ENCODE measurements at places on chromosomes 2 and 18.

DNA sequence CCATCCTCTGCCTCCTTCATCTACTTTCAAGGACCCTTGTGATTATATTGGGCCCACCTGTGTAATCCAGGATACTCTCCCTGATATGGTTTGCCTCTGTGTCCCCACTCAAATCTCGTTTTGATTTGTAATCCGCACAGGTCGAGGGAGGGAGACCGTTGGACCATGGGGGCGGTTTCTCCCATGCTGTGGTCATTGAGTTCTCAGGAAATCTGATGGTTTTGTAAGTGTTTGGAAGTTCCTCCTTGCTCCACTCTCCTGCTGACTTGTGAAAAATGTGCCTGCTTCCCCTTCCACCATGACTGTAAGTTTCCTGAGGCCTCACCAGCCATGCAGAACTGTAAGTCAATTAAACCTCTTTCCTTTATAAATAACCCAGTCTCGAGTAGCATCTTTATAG lies 42.0 kb upstream of the EML6 start:
- no peak for DNase-seq

DNA sequence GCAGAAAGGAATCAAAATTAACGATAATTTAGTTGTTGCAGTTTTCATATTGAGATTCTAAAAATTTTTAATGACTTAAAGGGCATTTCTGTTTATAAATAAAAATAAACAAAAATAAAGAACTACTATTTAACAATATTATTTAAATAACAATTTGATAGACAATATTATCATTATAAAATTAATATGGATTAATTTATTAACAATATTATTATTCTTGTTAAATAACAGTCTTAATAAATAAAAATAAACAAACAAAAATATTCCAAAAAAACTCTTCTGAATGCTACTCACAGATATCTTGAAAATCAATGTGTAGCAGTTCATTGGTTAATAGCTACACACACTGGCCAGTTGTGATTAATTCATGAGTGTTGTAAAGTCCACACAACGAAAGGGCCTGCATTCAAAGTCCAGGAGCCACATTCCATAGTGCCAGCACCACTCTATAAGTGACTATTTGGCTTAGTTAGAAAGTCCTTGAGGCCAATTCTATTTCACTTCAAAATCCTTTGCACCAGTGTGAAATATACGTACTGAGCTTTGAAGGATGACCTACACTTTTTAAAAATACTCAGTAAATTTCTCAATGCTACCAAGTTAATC lies 117.1 kb downstream of the ZNF521 start:
- no peak for DNase-seq

DNA sequence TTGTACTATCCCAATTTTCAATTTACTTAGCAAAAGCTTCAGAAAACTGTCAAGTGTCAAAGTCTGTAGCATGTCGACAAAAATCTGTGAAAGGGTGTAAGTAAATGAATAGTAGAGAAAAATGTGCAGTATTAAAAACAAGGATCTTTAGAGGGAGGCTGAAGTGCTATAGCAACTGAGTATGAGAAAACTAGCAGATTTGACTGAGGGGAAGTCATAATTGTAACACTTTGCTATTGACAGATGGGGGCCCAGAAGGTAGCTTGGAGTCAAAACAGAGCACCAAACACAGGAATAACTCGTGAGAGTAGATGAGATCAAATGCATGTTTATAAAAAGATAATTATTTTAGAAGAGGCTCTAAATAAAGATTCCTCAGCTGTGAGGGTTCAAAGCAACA lies 657.7 kb downstream of the TMEM182 start:
- peak; percentile 13 for DNase-seq

- no peak for DNase-seq
These were observed 422.9 kb upstream of the ST6GAL2 start for GRCh38 chr2:107308835-107309234.

DNA sequence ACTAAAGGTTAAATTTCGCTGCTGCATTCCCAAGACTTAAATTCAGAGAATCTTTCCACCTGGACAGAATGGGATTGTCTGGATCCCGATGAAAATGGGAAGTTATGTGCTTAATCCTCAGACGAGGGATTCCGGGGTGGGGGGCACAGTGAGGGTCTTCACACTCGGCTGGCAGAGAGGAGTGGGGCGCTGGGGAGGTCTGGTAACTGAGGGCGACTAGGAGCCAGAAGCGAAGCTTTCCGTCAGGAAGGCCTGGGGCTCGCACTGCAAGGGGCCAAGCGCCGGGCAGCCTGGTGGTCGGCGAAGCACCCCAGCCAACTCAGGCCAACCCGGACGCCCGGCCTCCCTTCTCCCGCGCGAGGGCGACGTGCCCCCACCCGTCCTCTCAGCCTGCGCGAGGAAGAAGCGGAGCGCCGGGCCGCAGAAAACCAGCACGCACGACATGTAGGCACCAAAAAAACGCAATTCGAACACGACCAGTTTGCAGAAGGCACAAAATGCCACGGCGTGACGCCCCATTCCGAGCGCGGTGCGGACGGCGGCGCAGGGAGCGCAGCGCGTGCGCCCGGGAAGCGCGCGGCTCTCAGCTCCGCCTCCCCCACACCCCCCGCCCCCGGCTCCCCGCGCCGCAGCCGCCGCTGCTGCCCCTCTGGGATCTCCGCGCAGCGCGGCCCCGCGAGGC lies 188.1 kb downstream of the ZEB2 start:
- peak; percentile 89 for DNase-seq

DNA sequence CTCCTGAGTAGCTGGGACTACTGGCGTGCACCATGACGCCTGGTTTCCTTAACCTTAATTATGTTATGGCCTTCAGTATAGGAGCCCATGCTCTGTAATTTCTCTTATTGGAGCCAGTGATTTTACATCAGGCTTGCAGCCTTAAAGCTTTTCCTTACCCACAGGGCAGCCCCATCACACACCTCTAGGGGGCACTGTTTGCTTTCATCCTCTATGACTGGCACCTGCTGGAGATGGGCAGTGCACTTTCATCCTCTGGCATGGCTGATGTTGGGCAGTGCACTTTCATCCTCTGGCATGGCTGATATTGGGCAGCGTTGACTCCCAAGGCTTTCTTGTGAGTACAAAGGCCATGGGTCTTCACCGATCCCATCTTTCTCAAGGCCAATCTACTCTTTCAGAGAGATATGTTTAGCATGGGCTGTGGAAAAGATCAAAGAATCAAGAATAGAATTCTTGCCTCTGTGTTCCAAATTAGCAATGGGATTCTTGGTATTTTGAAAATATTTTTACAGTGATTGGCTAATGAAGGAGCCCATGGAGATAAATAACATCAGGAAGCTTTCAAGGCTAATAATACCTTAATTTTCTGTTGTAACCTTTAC lies 80.7 kb upstream of the MEX3C start:
- peak; percentile 5 for DNase-seq

- no peak for DNase-seq
These were observed 47.0 kb downstream of the SLC9A4 start for GRCh38 chr2:102520009-102520408.

GRCh38 chr2:231939022-231939421 lies 12.8 kb upstream of the NPPC start:
- no peak for DNase-seq

- no peak for DNase-seq
These were observed 2.3 kb upstream of the PTPN18 start for GRCh38 chr2:130353291-130354138.

DNA sequence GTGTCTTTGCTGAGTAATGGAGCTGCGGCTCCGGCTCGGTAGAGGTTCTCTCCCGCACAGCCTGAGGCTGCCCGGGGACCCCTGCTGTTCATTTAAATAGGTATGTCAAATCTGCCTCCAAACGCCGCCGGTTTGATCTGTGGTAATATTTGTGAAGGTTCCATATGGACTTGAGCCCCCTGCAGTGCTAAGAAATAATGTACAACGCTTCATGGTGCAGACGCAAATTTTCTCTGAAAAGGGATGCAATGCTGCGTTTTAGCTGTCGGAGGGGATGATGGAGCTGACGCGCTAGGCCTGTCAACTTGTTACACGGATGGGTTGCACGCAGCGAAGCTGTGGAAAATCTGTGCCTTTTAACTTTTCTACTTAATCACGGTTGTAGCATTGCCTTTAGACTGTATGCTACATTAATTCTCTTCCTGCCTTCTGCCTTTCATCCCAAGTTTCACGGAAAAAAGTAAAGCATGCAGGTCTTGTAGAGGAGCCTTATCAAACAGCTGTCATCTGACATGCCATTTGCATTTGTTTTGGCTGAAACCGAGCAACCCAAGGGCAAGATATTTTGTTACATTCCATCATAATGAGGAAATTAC lies 43.2 kb downstream of the MRPS9 start:
- no peak for DNase-seq

DNA sequence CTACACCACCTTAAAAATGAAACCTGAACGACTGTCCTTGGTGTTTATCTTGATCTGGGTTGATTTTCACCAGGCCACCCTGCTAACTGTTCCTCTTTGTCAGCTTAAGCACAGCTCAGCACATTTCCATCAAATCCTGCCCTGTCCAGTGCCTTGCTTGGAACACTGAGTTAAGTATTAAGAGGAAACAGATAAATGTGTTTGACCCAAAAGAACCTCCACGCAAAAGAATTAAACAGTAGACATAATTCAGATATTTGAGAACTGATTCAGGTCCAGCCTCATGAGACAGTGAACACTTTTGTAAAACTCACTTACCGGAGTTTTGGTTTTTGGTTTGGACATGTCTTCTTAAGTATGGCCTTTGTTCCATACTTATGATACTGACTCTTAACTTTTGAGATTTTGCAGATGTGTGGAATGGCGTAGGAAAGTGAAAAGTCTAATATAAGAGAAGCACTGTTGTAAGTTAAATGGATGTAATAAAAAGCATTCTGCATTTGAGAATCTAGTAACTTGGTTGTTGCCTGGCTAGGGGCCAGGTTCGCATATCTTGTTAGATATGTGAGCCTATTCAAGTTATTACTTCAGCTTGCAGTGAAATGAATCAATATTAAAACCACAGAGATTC lies 88.9 kb upstream of the SERPINE2 start:
- DNase-seq = no peak

DNA sequence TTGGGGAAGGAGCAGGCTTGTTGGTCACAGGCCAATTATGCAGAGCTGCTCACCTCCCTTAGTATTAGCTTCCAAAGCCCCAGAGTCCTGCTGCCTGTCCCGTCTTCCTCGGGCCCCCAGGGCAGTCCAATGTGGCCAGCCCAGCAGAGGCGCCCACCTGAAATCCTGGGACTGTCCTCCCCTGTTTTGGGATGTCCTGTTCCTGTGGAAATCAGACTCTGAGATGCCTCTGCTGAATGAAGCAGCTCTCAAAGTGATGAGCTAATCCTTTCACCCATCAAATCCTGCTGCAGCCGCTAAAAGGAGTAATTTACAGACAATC lies 105.3 kb downstream of the CABLES1 start:
- DNase-seq = no peak

DNA sequence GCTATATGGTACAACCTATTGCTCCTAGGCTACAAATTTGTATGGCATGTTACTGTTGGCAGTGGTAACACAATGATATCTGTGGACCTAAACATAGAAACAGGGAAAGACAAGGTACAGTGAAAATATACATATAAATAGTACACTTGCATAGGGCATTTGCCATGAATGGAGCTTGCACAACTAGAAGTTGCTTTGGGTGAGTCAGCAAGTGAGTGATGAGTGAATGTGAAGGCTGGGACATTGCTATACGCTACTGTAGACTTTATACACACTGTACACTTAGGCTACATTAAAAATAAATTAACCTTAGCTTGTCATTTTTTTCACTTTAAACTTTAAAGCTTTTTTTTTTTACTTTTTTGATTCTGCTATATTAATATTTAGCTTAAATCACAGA lies 500.0 kb upstream of the SETBP1 start:
- DNase-seq = no peak

GRCh38 chr2:67581751-67582150 lies 184.6 kb downstream of the ETAA1 start:
- DNase-seq = no peak

- no peak for DNase-seq
These were observed 28.3 kb upstream of the EPHA4 start for GRCh38 chr2:221600388-221600787.

GRCh38 chr2:20170704-20171250 lies 54.2 kb downstream of the SDC1 start:
- no peak for DNase-seq

DNA sequence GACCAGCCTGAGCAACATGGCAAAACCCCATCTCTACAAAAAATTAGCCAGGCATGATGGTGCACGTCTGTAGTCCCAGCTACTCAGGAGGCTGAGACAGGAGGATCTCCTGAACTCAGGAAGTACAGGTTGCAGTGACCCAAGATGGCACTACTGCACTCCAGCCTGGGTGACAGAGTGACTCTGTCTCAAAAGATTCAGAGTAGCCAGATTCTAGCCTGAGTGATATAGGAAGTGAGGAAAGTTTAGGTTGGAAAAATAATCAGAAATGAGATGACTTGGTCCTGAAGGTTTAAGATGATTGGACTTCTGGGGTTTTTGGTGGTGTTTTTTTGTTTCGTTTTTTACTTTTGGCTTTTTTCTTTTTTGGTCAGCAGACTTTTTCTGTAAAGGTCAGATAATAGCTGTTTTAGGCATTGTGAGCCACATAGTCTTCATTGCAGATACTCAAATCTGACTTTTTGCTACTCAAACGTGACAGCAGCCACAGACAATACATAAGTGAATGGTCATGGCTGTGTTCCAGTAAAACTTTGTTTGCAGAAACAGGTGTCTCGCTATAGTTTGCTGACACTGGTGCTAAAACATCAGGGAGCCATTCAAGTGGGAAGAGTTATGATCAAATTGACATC lies 104.1 kb upstream of the UBXN4 start:
- DNase-seq = no peak

- no peak for DNase-seq
These were observed 204.9 kb downstream of the FAM210A start for GRCh38 chr18:13521418-13521817.

- no peak for DNase-seq
These were observed 141.1 kb downstream of the CSRNP3 start for GRCh38 chr2:165610591-165611029.

DNA sequence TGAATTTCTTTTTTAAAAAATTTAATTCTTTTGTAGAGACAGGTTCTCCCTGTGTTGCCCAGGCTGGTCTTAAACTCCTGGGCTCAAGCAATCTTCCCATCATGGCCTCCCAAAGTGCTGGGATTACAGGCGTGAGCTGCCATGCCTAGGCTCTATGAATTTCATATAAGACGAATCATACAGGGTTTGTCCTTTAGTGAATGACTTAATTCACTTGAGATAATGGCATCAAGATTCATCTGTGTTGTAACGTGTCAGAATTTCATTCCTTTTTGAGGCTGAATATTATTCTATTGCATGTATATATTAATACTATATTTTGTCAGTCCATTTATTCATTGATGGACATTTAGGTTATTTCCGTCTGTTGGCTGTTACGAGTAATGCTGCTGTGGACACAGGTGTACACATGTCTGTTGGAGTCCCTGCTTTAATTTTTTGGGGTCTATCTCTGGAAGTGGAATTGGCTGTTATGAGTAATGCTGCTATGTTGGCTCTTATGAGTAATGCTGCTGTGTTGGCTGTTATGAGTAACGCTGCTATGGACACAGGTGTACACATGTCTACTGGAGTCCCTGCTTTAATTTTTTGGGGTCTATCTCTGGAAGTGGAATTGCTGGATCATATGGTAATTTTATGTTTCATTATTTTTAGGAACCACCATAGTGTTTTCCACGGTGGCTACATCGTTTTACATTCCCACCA lies 210.6 kb downstream of the CAMKMT start:
- no peak for DNase-seq

All from hippocampal formation (tissue), 2 donors.